ENCODE measurements at places on chromosomes 16 and 17. TPM values are rescaled to one million over a fixed set of nuclear protein-coding genes. Genes with fewer than 3 reads are reported as not detected.
A peak's percentile ranks its signal among the peaks of the same experiment; 100 is the strongest.

DNA sequence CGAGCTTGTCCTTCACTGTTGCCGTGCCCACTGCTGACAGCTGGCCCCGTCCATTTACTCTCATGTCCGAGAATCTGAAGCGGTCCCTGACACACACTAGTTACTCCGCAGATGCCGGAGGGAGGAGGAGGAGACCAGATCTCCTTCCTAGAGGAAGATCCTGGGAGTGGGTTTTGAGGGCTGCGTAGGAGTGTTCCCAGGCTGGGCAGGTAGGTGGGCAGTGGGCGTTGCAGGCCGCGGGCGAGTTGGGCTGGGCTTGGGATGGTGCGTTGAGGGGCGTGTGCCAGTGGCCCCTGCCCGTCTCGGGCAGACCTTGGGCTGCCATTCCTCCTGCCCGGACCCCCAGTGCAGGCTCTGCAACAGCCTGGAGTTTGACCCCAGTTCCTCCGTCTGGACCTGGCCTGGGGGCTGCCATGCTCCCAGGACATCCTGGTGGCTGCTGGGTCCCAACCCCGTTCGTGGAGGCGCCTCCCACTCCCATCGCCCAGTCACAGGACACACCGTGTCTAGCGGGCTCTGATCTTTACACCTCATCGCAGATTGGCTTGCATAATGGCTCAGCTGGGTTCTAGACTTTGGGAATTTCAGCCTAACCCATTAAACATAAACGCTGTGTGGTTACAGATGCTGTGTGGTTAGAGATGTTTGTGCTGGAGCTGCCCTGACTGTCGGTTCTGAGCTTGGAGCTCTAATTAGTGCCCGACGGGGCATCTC is 22.8 kb downstream of the CACNA1H start:
- no peaks in the 10 kb centered on the region for H3K36me3 ChIP-seq
- no peaks in the 10 kb centered on the region for H3K4me1 ChIP-seq
- H3K4me3 ChIP-seq, result no peak overlapping the region
- DNase-seq, result no peak
- no peak overlapping the region for H3K27ac ChIP-seq
- H3K27me3 ChIP-seq, result no peaks in the 10 kb centered on the region

DNA sequence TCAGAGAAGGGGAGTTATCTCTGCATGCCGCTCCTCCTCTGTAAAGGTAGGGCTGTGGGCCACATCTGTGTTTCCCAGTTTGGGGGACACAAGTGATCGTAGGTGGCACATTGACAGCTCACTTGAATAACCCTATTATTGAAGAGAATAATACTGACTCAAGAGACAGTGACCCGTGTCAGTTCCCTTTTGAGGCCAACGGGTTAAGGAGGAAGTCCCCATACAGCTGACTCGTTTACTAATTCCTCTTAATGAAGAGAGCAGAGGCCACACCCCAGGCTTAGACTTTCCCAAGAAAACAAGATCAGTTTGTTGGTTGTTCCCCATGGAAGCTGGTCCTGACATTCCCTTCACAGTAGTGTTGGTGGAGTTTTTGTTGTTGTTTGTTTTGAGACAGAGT is 33.0 kb downstream of the IL4R start:
- no peak overlapping the region for H3K27ac ChIP-seq
- no peak for DNase-seq
- H3K27me3 ChIP-seq, result no peaks in the 10 kb centered on the region
- H3K4me1 ChIP-seq, result peaks cover 5% of the 10 kb centered on the region
- H3K4me3 ChIP-seq, result no peak overlapping the region

GRCh38 chr17:61427567-61427966 is 24.7 kb upstream of the TBX4 start:
- H3K36me3 ChIP-seq, result no peaks in the 10 kb centered on the region
- DNase-seq, result no peak
- no peak overlapping the region for H3K27ac ChIP-seq
- H3K4me3 ChIP-seq, result no peak overlapping the region
- H3K4me1 ChIP-seq, result no peaks in the 10 kb centered on the region
- H3K27me3 ChIP-seq, result no peaks in the 10 kb centered on the region

MPDU1 gene
- 115 TPM for total RNA-seq

HOXB1 gene
- total RNA-seq, result not detected

DNA sequence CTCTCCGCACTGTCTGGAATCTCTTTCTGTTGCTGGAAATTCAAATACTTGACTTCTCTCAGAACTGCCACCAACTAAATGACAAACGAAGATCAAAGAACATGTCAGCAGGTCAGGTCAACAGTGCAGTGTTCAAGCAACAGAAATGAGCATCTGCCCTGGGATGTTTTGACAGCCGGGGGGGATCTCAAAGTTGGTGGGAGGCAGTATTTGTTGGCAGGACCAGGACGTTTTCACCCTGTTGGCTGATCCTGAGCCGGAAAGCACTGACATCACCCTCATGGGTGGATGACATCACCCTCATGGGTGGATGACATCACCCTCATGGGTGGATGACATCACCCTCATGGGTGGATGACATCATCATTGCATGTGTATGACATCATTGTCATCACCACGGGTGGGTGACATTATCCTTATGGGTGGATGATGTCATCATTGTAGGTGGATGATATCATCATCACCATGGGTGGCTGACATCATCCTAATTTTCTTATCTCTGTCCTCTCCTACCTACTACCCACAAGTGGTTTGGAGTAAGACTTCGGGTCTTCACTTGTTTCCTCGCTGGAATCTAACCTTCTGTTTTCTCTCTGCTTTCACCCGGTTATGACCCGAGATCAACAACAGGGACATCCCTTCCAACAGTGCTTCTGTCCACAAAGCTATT is 18.9 kb downstream of the DNAH17 start:
- H3K4me1 ChIP-seq, result no peaks in the 10 kb centered on the region
- no peak overlapping the region for H3K27ac ChIP-seq
- H3K4me3 ChIP-seq, result no peak overlapping the region
- no peaks in the 10 kb centered on the region for H3K27me3 ChIP-seq
- no peaks in the 10 kb centered on the region for H3K36me3 ChIP-seq

GRCh38 chr16:85333744-85334640 is 221.7 kb upstream of the CIBAR2 start:
- H3K27ac ChIP-seq, result peak overlapping the region; percentile 55
- H3K4me1 ChIP-seq, result peaks cover 18% of the 10 kb centered on the region
- H3K27me3 ChIP-seq, result no peaks in the 10 kb centered on the region

ZG16 gene
- total RNA-seq, result not detected

DNA sequence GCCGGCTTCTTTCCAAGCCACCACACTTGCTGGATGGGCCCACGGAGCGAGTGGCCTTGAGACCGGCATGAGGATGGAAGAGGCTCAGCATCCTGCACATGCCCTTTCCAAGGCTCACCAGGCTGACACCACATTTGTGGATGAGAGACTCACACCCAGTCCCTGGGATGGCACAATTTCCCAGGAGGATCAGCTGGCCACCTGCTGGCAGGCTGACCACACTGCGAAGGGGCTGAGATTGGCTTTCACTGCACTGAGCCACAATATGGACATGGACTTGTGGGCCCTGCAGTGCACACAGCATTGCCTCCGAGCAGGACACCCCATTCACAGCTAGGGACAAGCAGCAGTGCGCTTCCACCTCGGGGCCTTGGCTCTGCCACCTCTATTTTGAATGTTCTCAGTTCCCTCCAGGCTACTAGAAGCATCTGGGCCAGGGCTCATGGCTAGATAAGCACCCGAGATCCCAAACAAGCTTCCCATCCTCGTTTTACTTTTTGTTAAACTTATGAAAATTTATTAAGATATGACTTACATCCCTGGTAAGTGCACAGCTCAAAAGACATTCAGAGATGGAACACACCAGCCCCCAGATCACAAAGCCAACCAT is 25.3 kb upstream of the KSR1 start:
- H3K27me3 ChIP-seq, result no peaks in the 10 kb centered on the region
- H3K36me3 ChIP-seq, result no peaks in the 10 kb centered on the region
- H3K27ac ChIP-seq, result no peak overlapping the region
- H3K4me3 ChIP-seq, result no peak overlapping the region

ENPP7 gene
- not detected for total RNA-seq

DNA sequence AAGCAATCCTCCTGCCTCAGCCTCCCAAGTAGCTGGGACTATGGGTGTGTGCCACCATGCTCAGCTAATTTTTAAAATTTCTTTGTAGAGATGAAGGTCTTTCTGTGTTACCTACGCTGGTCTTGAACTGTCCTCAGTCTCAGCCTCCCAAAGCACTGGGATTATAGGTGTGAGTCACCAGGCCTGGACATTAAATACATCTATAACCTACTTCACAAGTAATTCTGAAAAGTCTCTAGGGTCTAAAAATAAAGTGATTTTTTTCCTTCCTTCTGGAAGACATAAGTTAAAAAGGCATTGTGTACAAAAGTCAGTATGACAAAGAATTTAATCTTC is 118.3 kb downstream of the PARN start:
- no peak for DNase-seq
- no peak overlapping the region for H3K4me3 ChIP-seq
- no peaks in the 10 kb centered on the region for H3K4me1 ChIP-seq
- H3K36me3 ChIP-seq, result no peaks in the 10 kb centered on the region
- H3K27ac ChIP-seq, result no peak overlapping the region

GRCh38 chr17:35713069-35713728 is 18.2 kb upstream of the RASL10B start:
- H3K4me1 ChIP-seq, result peaks cover 26% of the 10 kb centered on the region
- DNase-seq, result no peak
- H3K4me3 ChIP-seq, result no peak overlapping the region
- H3K36me3 ChIP-seq, result peaks cover 23% of the 10 kb centered on the region

GRCh38 chr17:36935671-36936454 is 1.4 kb upstream of the LHX1 start:
- H3K4me1 ChIP-seq, result peaks cover 78% of the 10 kb centered on the region
- no peaks in the 10 kb centered on the region for H3K36me3 ChIP-seq
- DNase-seq, result no peak

DNA sequence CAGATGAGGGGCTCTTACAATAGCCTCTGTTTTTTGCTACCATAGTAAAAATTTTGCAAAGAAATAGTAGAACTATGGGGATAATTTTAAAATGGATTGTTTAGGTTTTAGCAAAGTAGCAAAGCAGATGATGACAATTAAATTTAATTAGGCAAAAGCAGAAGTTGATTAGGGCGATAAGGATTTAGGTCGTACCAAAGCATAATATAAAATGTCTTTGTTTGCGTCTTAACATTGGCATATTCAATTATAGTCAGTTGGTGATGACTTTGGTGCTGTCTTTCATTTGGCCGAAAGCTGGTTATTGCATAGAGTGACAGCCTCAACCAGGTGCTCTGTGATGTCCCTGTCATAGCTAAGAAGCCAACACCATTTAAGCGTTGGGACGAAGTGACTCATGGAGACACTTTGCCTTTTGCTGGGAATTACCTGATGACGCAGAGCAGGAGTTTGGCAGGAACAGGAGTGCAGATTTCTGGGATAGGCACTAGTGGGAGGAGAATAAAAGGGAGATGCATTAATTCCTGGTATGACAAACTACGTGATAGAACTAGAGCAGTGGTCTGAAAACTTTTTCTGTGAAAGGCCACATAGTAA is 38.3 kb downstream of the MAP2K6 start:
- H3K27ac ChIP-seq, result no peak overlapping the region
- H3K4me3 ChIP-seq, result no peak overlapping the region
- H3K4me1 ChIP-seq, result no peaks in the 10 kb centered on the region
- H3K36me3 ChIP-seq, result no peaks in the 10 kb centered on the region
- no peak for DNase-seq
- H3K27me3 ChIP-seq, result no peaks in the 10 kb centered on the region

- H3K27me3 ChIP-seq, result no peaks in the 10 kb centered on the region
- H3K27ac ChIP-seq, result no peak overlapping the region
- no peaks in the 10 kb centered on the region for H3K36me3 ChIP-seq
- DNase-seq, result no peak
Observed at GRCh38 chr16:50737420-50737959, 4.4 kb upstream of the CYLD start.

SRCIN1 gene
- total RNA-seq, result 0.50 TPM

CYTH1 gene
- 129 TPM for total RNA-seq

CLEC3A gene
- not detected for total RNA-seq

DNA sequence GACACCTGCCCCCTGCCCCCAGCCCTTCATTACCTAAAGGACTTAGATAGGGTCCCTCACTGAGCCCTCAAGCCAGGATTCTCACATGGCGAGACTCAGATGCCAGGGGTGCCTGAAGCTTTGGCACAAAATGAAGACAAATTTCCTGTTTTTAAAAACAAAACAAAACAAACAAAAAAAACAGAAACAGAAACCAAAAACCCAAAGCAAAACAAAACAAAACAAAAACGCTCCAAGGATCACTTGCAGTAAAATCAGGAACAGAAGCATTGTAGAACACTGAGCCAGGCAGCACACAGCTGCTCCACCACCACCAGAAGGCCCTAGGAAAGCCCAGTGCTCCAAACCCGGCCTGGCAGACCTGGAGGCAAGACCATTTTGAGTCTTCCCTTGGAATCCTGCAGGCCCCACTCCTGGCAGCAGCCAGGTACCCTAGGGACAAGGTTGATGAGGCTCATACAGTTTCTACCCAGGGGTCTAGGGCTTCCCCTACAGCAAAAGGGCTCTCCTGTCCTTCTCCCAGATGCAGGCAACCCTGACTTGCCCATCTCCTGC is 20.8 kb downstream of the MYO18A start:
- H3K27me3 ChIP-seq, result no peaks in the 10 kb centered on the region
- H3K4me1 ChIP-seq, result peaks cover 31% of the 10 kb centered on the region
- DNase-seq, result no peak
- no peaks in the 10 kb centered on the region for H3K36me3 ChIP-seq

DNA sequence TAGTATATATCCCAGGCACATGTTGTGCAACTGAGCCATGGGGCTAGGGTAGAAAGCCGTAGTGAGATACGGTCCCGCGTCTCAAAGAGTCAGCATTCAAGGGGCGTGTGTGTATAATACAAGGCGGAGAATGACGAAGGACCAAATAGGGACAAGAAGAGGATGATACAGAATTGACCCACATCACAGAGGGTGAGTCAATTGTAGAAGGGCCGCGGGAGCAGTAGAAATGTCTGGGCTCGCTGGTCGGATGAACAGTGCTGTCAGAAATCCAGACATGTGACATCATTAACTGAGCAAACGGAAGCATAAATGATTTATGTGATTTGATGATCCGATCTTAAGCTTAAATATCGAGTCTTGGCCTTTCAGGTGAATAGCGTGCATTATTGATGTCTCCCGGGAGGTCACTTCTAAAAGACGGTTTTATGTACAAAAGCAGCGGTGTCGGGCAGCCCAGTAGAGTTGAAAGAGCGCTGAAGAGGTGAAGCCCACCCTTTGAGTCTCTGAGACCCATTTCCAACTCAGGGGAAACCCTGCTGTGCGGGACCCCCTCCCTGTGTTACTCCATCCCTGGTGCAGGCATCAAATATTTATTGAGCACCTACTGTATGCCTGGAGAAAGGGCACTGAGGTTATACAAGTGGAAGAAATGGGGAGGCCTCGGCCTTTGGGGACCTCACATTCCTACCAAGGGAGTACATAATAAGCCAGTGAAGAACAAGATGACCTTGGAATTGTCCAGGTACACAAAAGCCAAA is 45.1 kb downstream of the ATP2C2 start:
- no peaks in the 10 kb centered on the region for H3K4me1 ChIP-seq
- no peaks in the 10 kb centered on the region for H3K27me3 ChIP-seq
- H3K36me3 ChIP-seq, result no peaks in the 10 kb centered on the region
- DNase-seq, result no peak
- H3K4me3 ChIP-seq, result no peak overlapping the region

Data from CD8-positive, alpha-beta memory T cell (primary cell).